Fibroblast of upper back skin (primary cell): ENCODE measurements at places on chromosomes 13 and 19.

DNA sequence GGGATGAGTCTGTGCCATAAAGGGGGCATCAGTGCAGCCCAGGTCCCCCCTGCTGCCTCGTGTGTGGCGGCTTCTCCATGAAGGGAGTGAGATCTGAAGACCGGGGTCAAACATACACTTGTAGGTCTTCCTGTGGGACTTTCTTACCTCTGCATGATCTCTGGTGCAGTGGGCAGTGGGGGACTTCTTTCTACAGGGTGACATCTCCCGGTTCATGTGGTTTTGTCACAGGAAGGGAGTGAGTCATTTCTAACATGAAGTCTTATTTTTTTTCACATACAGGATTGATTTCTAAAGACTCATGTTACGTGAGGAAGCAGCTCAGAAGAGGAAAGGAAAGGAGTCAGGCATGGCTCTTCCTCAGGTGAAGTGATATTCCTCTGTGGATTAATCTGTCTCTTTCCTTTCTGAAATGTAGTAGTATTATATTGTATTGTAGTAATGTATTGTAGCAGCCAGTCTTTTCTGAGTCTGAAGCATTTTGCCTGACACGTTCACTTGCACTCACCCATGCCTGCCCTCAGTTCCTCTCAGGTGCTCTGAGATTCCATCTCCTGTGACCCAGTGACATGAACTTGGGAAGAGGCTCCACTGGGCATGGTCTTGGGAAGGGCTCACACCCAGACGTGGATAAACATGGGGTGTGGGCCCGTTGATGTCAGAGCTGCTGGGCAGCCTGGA lies 15.7 kb downstream of the ZNF808 start:
- DNase-seq: no peak

- DNase-seq: no peak
Observed at GRCh38 chr19:38030686-38031422, 123.8 kb downstream of the SIPA1L3 start.

DNA sequence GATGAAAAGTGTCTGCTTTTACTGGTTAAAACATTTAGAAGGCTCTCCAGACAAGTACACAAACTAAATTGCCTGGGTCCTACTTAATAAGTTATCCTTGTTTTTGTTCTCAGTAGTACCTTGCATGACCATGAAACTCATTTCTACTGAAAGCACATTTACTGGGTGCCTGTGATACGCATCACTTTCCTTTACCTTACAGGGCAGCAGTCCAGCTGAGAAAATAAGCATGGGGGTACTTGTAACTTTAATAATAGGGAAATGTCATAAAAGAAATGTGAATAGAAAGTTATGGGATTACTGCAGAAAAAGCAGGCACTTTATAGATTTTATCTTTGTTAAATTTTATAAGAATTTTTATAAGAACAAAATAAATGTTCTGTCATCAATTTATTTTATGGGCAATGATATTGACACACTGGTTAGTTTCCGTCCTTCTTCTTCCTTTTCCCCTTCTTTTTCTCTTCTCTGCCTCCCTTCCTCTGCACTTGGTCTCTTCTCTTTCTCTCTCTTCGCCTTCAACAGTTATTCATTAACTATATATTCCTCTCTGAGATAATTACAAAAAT lies 107.3 kb upstream of the AKAP11 start:
- no peak for DNase-seq

DNA sequence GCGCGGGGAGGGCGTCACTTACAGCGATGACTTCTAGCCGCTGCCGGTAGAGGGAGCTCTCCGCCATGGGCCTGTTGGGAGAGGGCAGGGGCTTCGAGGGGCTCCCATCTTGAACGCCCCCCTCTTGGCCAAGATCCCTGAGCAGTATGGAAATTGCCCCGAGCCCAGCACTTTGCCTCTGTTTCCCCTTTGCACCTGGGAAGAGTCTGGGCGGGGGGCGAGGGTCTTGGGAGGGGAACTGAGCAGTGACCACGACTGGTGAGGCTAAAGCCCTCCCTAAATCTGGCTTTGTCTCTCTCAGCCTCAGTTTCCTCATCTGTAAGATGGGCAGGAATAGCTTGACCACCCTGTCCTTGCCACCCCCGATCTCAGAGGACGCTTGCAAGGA lies 2.8 kb downstream of the PALM3 start:
- DNase-seq: no peak

- DNase-seq: no peak
Observed at GRCh38 chr13:94967183-94968039, 255.1 kb upstream of the SOX21 start.

GRCh38 chr13:30138511-30138910 lies 168.8 kb downstream of the KATNAL1 start:
- DNase-seq: no peak

GRCh38 chr19:50406156-50406820 lies 12.4 kb upstream of the SPIB start:
- no peak for DNase-seq

DNA sequence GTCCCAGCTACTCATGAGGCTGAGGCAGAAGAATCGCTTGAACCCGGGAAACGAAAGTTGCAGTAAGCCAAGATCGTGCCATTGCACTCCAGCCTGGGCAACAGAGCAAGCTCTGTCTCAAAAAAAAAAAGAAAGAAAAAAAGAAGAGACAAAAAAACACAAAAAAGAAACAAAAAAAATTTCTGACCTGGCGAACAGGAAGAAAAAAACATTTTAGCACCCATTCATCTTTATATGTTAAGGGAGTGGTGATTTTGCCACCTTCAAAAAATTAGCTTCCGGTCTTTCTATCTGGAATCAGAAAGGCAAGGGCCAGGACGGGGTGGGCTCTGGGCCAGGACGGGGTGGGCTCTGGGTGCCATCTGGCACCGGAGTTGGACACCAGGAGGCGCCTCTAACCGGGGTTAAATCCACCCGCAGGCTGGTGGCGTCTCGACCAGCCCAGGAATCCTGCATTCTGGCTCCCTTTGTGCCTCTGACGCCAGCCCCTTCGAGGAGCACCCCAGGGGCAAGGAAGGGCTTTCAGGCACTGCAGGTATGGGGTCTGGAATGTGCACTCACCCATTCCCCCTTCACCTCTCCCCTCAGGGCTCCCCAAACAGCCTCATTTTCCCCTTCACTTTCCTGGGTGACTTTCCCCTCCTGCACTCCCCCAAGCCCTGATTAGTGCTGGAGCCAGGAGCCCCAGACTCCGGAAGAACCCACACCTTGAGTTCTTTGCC lies 10.4 kb upstream of the ZSWIM4 start:
- DNase-seq: peak; percentile 74

- DNase-seq: peak; percentile 76
Observed at GRCh38 chr19:46357846-46358583, 11.1 kb downstream of the PPP5C start.

DNA sequence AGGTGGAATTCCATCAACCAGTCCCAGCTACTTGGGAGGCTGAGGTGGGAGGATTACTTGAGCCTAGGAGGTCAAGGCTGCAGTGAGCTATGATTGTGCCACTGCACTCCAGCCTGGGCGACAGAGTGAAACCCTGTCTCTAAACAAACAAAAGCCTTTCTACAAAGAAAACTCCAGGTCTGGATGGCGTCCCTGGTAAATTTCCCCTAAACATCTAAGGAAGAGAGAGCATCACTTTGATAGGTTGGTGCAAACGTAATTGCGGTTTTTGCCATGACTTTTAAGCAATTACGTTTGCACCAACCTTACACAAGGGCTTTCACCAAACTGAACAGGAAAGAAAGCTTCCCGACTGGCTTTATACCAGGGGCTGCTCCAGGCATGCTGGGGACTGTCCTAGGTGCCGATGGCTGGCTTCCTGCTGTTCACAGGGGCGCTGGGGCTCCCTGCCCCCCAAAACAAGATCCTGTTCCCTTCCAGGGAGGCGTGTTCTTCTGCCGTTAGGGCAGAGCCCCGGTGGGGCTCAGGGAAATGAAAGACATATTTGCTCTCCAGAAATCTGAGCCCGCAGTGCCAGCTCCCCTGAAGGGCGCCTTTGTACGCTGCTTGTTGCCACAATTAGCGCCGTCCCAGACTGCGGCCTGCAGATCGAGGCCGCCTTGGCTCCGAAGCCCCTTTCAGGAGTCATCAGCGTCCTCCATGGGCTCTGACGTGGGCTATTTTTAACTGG lies 38.7 kb upstream of the KLF2 start:
- no peak for DNase-seq

DNA sequence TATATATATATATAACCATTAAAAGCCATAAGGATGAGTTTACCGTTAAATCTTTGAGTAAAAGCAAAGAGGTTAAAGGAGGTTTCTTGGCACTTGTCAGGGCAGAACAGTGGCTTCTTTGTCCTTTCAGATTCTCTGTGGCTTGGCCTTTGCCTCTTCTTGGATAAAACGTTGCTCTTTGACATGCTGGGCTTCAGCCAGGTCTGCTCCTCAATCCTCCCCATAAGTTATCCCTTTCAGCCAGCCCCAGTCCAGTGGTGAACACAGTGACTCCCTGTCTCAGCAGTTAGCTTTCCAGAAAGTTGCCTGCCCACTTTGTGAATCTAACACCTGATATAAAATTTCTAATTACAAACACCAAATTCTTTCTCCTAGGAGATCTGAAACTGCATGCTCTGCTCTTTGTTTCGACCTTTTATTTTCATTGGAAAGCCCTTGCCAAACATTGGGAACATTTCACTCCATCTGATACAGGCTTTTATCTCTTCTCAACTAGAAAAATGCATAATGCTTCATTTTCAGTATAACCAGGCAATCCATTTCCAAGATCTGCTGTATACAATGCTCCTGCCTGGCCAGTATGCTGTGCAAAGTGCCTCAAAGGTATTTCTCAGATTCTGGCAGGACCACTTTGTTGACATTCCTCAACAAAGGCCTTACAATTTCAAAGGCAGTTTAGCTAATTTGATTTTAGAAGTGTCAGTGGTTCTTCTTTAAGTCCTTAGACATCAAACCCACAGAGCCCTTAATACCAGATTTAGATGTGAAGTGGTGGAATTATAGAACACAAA lies 16.2 kb upstream of the MED4 start:
- no peak for DNase-seq

DNA sequence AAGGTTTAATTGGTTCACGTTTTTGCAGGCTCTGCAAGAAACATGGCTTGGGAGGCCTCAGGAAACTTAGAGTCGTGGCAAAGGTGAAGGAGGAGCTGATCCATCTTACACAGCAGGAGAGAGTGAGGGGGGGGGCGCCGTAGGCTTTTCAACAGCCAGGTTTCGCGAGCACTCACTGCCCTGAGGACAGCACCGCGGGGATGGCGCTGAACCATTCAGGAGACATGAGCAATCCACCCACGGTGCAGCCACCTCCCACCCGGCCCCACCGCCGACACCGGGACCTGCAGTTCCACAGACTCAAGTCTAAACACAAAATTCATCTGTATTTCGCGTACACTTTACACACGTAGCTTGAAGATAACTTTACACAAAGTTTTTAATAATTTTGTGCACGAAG lies 73.6 kb downstream of the KDM4B start:
- no peak for DNase-seq

- no peak for DNase-seq
Observed at GRCh38 chr13:108289819-108290218, 20.3 kb downstream of the TNFSF13B start.

GRCh38 chr13:96696389-96696900 lies 297.8 kb downstream of the OXGR1 start:
- DNase-seq: no peak

- DNase-seq: peak; percentile 69
Observed at GRCh38 chr19:42191855-42192254, 25.6 kb downstream of the DEDD2 start.

- DNase-seq: no peak
Observed at GRCh38 chr19:50794876-50795663, 4.9 kb downstream of the ACP4 start.

GRCh38 chr13:28161370-28161769 lies 23.0 kb downstream of the PAN3 start:
- DNase-seq: peak; percentile 67

DNA sequence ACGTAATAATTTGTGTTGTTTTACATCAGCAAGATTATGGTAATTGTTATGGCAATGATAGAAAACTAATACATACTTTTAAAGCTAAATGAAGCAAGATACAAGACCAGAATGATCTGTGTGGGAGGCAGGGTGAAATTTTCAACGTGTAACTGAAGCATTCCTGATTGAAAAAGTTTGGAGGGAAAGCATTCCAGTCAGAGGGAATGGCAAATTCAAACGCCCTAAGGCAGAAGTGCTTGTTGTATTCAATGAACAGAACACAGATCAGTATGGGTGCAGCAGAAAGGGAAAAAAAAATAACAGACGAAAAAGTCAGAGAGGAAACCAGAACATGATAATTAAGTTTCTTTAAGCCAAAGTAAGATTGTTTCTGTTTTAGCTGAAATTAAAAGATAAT lies 928.5 kb upstream of the SLITRK1 start:
- no peak for DNase-seq

DNA sequence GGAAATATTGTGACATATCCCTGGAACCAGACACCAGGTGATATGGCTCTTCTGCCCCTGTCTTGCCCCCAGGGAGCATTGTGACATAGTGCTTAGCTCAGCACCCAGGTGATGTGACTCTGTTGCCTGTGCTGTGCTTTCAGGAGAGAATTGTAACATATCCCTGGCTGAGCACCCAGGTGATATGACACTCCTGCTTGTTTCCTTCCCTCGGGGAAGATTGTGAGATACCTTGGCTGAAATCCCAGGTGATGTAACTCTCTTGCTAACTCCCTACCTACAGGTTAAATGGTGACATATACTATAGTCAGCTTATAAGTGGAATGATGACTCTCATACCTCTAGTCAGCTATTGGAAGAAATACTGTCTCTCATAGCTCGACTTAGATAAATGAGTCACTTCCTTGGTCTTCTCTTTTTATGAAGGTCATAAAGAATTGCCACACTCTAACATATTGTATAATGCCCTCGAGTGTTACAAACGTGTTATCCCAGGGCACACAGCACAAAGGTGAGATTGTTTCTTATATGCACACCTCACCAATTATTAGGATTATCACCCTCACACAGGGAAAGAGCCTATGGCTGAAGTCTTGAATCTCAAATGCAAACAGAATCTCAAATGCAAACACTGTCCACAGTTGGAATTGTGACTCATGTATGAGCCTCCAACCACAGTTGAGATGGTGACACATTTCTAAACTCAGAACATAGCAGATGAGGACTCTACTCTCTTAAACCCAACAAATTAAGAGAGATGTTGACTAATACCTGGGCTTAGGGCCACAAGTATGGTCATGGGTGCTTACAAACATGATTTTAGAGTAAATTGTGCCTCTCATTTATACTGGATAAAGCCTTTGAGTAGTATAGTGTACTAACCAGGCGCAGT lies 32.7 kb upstream of the ZNF254 start:
- peak; percentile 71 for DNase-seq
